ENCODE measurements at places on chromosomes 6 and 20.

DNA sequence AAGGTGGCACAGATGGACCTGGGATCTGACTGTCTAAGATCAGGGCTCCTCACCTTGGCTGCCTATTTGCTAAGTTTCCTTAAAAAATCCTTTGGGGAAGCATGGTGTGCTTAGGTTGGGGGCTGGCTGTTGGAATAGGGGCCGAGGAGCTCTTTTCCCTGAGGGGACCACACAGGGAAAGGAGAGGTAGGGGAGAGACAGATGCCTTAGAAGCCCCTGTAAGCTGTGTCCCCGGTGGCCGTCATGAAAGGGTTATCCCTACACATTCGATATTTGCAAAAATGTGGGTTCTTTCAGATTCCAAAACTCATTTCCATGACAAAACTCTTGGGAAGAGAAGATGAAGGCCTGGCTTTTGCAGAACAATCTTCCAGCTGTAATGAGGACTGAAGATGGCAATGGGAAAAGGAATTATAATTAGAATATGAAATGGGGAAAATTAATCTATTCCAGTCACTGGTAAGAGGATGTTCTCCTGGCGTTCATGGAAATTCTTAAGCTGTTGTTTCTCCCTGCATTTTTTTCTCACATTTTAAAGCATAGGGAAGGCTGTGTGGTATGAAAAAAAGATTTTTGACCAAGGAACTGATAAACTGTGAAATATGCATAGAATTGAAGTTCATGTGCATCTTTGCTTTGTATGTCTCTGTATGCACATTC lies 53.8 kb downstream of the TOX2 start:
- no peak for DNase-seq

DNA sequence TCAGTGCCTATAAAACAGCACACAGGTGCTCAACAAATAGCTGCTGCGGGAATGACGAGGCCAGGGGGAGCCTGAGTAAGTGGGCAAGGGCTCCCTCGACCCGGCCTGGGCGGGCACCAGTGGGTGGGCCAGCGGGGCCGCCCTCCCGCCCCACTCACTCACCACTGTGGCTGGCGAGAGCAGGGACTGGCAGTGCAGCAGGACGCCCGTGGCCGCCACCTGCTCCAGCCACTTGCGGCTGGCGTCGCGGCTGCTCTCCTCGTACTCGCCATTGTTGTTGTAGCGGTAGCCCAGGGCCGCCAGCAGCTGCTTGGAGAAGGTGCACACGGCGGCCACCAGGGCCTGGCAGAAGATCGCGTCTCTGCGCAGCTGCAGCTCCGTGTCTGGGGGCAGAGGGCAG lies 191.5 kb downstream of the PREX1 start:
- DNase-seq: no peak

- DNase-seq: no peak
Observed at GRCh38 chr20:36372666-36373065, 66.5 kb downstream of the DLGAP4 start.

DNA sequence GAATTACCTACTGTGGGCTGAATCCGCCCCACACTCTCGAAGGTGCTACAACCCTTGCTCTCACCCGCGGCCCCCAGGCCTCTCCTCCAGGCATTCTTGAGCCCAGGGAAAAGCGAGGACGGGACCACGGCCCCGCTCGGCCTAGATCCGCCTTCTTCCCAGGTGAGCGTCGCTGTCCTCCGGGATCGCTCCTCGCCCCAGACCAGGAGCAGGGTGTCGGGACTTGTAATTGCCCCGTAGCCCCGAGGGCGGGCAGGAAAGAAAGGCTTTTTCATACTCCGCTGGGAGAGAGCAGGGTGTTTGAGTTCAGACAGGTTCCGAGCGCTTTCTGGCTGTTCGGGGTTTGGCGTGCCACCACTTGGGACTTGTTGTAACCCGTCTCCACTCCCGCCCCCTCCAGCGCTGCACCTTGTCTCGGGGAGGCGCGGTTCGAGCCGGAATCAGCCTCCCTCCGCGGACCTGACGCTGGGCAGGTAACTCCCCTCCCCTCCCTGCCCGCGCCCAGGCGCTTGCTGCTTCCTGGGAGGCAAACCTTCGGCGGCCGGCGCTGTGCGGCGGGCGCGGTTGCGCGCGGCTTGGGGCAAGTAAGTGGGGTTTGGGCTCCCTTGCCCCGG lies at the start of gene FAM83B:
TSS of gene FAM83B (plus strand) at position 529 of the 614 bp plus-strand sequence. CDS start 23,476 bp downstream, outside the sequence.
- no peak for DNase-seq

DNA sequence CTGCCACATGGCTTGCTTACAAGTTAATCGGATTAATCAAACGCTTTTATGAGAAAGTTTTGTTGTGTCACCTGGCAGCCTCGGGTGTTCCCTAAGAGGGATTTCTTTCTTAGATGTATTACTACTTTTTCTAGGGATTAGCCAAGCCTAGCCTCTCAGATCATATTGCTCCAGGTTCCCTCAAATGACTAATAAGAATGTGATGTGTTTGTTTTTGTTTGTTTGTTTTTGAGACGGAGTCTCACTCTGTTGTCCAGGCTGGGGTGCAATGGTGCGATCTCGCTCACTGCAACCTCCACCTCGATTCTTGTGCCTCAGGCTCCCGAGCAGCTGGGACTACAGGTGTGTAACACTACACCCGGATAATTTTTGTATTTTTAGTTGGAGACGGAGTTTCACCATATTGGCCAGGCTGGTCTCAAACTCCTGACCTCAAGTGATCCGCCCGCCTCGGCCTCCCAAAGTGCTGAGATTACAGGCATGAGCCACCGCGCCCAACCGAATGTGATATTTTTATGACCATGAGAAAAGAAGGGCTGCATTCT lies 977 bp downstream of the HMGN4 start:
- no peak for DNase-seq

- no peak for DNase-seq
Observed at GRCh38 chr20:12028771-12029170, 111.1 kb downstream of the BTBD3 start.

GRCh38 chr6:135219346-135219745 lies 38.2 kb downstream of the MYB start:
- no peak for DNase-seq

DNA sequence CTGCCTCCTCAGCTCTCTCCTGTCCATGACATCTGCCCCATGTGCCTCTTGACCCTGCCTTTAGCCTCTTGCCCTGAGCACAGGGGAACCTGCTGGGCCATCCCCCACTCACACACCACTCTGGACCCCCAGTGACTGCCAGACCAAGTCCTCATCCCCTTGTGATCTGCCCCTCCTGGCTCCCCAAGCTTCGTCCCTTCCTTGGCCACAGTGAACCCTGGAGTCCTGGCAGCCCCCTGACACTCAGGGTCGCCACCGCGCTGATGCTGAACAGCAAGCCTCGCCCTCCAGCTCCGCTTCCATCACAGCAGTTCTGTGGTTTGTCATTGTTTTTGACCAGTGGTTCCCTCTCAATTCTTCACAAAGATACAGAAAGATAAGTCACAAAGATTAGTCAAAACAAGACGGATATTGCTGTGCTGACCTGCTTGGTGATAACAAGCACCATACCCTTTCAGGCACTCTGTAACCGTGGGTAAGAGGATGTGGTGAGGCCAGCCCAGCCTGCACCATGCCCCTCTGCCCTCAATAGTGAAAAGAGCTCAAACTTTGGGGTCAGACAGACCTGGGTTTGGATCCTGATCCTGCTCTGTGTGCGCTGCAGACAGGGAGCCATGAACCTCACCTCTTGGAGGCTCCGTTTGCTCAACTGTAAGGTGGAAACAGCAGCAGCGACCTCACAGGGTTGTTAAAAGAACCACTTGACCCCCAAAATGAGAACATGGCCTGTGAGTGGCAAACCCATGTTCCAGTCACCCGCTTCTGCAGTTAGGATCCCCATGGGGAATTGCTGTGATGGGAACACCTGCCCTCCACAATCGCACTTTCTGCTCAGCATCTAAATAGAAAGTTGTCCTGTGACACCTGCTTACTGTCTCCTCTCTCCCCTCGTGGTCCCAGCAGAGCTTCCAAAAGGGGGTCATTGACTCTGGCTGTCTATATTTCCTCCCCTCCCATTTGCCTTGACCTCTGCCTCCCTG lies 114.5 kb downstream of the TOX2 start:
- peak; percentile 55 for DNase-seq

- DNase-seq: no peak
Observed at GRCh38 chr6:78533426-78533825, 333.9 kb upstream of the IRAK1BP1 start.

DNA sequence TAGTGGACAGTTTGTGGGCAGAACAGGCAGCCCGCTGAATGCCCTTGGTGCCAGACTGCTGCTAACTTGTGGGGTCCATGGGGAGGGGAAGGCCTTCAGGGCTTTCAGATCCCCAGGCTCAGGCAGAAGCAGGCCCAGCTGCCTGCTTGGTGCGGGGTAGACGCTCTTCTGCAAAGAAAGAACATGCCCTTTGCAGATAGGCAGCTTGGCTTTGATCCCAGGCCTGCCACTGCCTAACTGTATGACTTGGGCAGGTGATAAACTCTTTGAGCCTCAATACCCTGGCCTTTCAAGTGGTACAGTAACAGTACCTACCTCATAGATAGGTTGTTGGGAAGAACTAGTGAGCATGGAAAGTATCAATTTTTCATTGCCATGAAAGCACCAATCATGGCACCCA lies 28.4 kb downstream of the CHMP4B start:
- DNase-seq: no peak

GRCh38 chr6:139920776-139921100 lies 546.3 kb upstream of the CITED2 start:
- DNase-seq: no peak

DNA sequence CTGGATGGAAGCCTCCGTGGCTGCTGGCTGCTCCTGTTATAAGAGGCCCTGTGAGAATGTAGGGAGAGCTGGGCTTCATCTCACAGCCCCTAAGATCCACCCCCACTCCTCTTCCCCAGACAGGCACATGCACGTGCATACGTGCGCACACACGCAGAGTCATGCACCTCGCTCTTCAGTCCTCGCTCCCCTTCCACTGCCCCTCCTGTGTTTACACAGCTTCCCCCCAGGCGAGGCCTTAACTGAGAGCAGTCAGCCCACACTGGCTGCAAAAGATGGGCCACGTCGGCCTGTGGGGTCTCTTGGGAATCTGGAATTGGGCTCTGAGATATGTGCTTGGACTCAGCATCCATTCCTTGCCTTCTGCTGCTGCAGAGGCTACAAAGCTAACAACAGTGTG lies 35.2 kb upstream of the MLN start:
- DNase-seq: no peak

DNA sequence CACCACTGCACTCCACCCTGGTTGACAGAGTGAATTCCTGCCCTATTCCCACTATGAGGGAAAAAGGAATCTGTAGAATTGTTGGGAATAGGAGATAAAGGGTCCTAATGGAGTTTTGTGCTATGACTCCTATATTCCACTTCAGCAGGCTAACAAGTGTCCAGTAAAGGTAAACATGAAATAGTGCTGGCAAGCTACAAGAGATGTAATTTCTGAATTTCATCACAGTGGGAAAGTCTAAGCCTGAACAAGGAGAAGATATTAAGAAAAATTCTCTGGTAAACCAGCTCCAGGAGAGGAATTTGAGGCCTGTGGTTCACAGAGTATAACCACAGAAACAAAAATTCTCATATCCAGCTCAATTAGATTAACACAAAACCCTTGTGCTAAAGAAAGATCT lies 10.3 kb upstream of the C6orf58 start:
- DNase-seq: no peak

- DNase-seq: peak; percentile 79
Observed at GRCh38 chr6:36599791-36600209, 5.6 kb downstream of the SRSF3 start.

GRCh38 chr20:25364180-25364788 lies 26.4 kb downstream of the ABHD12 start:
- no peak for DNase-seq

GRCh38 chr6:147216915-147217314 lies 12.7 kb downstream of the STXBP5 start:
- DNase-seq: no peak

- peak; percentile 85 for DNase-seq
Observed at GRCh38 chr6:33430991-33431879, 11.4 kb downstream of the SYNGAP1 start.

DNA sequence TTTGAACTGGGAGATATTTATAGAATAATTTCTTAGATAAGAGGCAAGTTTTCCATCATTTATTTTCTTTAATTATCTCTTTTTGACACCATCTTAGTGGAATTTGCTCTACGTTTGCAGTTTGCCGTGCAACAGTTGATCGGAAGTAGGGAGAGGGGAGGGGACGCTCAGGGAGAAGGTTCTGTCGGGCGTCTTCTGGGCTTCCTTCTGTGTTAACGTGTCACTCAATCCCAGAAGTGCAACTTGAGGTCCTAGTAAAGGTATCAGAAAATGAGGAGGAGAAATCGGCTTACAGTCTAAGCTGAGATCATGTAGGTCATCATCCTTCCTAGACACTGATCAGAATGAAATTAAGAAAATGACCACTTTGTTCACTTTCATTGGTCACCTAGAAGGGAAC lies 149.0 kb upstream of the SNX9 start:
- no peak for DNase-seq

GRCh38 chr6:147071776-147072175 lies 132.4 kb upstream of the STXBP5 start:
- no peak for DNase-seq

- peak; percentile 11 for DNase-seq
Observed at GRCh38 chr20:58719971-58720371, 27.4 kb downstream of the NPEPL1 start.

GRCh38 chr6:166936079-166936787 lies 20.1 kb downstream of the RNASET2 start:
- DNase-seq: no peak

- DNase-seq: no peak
Observed at GRCh38 chr6:163176097-163176496, 238.4 kb upstream of the QKI start.

DNA sequence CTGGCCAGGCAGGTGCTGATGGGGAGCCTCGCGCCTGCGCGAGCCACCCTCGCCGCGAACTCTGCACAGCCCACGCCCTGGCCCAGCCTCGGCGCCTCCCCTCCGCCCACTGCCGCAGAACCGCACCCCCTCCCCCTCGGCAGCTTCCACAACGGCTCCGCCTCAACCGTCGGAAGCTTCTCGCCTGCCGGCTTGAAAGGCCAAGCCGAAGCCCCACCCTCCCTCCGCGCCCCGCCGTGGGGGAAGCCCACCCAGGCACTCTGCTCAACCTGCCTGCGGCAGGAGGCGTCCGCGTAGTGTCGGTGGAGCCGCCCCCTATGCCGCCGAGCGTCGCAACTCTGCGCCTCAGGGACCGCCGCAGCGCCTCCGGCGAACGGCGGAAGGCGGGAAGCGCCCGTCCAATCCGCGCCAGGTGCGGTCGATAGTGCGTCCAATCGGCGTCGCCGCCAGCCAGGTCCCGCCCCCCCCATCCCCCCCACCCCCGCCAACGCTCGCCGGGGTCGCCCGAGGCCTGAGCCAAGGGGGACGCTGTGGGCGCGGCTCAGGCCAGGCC lies at the start of gene SYCP2:
TSS of gene SYCP2 (minus strand) at position 342 of the 553 bp plus-strand sequence. CDS start 11,224 bp downstream, outside the sequence.
- peak; percentile 69 for DNase-seq

DNA sequence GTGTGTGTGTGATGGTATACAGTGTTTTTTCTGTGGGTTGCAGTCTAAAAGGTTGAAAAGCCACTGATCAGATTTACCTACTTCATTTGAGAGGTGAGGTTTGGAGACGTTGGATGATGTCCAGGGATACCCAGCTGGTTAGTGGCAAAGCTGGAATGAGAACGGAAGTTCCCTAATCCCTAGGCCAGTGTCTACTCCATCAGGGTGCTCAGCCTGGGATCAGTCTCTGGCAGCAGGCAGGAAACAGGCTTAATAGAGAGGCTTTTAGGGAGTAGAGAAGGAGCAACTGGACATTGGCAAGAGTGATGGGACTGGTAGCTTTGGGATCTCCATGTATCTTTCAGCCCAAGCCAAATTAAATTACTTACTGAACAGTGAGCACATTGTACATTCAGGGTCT lies 80.7 kb downstream of the C6orf52 start:
- DNase-seq: no peak

GRCh38 chr20:38298768-38299288 lies 5.1 kb upstream of the BPI start:
- no peak for DNase-seq
